ENCODE measurements at places on chromosomes 12 and 14. TPM values are rescaled to one million over a fixed set of nuclear protein-coding genes. Genes with fewer than 3 reads are reported as not detected.

The RXYLT1 gene
- 6.9 TPM for polyA plus RNA-seq

GRCh38 chr12:66623455-66623854 lies 55.4 kb downstream of the GRIP1 start:
- no peak for DNase-seq

GRCh38 chr14:65703996-65704395 lies 291.5 kb downstream of the FUT8 start:
- no peak for DNase-seq

GRCh38 chr12:104823985-104824461 lies 134.1 kb downstream of the SLC41A2 start:
- DNase-seq, result peak; percentile 56

All from aorta (tissue), 5 donors.